ENCODE measurements at places on chromosomes 7 and 10.

GRCh38 chr7:28180364-28181147 lies at the start of gene JAZF1:
Gene JAZF1 (minus strand): TSS chr7:28180795.
- DNase-seq: peak; percentile 49

DNA sequence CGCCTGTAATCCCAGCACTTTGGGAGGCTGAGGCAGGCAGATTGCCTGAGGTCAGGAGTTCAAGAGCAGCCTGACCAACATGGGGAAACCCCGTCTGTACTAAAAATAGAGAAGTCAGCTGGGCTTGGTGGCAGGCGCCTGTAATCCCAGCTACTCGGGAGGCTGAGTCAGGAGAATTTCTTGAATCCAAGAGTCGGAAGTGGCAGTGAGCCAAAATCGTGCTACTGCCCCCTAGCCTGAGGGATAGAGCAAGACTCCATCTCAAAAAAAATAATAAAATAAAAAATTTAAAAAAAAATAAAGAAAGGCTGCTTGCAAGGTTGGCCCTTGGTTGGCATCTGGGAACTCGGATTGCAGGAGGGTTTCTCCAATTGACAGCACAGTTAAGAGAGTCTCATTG lies 221.6 kb downstream of the DGKI start:
- peak; percentile 20 for DNase-seq

- no peak for DNase-seq
Observed at GRCh38 chr7:30364773-30365172, 80.4 kb downstream of the ZNRF2 start.

- DNase-seq: no peak
Observed at GRCh38 chr7:139029353-139029752, 6.5 kb downstream of the ZC3HAV1L start.

DNA sequence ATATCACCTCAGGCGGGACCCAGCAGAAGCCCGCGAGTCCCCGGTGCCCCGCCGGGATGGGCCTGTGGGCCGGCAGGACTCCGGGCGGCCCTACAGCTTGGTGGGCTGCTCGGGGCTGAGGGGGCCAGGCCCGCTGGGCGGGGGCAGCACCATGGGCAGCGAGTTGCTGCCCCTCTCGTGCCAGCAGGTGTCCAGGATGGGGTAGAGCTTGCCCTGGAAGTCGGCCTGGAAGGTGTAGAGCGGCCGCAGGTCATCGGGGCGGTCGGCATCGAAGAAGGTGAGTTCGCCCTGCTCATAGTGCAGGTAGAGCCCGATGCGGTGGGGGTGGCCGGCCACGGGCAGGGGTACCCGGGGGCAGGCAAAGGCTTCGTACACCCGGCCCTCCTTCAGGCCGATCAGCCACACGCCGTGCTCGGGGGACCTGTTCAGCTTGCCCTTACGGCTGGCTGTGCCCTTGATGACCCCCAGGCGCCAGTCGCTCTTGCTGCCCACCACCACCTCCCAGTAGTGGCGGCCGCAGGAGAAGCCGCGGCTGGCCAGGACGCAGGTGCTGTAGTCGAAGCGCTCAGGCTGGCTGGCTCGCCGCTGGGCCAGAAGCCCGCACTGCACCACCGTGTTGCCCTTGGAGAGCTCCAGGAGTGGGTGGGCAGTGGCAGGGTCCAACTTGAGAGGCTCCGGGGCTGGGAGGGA lies 4.3 kb upstream of the NSUN5 start:
- DNase-seq: no peak

- no peak for DNase-seq
Observed at GRCh38 chr10:47317251-47317650, 5.0 kb upstream of the GDF2 start.

DNA sequence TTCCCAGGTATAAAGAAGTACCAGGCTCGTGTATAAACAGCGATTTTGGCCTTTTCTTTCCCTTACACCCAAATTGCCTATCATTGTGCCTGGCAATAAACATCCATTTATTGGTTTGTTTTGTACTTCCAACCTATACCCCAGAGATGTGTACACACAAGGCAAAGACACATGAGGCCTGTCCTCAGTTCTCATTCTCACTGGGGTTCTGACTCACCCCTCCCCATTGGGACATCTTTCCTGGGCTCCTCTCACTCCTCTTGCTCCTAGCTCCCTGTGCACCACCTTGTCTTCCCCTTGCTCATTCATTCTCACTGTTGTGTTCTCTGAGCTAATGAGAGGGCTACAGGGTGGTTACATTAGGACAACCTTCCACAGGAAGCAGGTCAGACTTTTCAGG lies 240.7 kb downstream of the ANK3 start:
- DNase-seq: no peak

DNA sequence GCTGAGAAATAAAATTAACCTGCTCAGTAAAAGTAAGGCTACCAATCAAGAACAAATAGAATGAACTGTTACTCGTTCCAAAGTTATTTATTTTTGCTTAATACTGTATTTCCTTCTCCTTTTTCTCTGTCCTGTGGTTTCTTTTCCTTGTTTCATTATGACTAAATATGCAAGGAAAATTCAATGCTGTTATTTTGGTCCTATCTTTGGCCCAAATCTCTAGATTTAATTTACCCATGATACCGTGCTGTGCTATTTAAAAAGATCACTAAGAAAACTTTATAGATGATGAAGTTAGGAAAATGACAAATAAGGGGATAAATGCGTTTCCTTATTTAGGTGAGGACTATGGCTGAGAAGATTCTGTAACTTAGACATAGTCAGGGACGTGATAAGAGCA lies 45.3 kb upstream of the FAM133B start:
- no peak for DNase-seq

- peak; percentile 76 for DNase-seq
Observed at GRCh38 chr7:149872419-149873073, 1.2 kb upstream of the ATP6V0E2 start.

- no peak for DNase-seq
Observed at GRCh38 chr10:9239298-9239697, 1184.8 kb downstream of the GATA3 start.

DNA sequence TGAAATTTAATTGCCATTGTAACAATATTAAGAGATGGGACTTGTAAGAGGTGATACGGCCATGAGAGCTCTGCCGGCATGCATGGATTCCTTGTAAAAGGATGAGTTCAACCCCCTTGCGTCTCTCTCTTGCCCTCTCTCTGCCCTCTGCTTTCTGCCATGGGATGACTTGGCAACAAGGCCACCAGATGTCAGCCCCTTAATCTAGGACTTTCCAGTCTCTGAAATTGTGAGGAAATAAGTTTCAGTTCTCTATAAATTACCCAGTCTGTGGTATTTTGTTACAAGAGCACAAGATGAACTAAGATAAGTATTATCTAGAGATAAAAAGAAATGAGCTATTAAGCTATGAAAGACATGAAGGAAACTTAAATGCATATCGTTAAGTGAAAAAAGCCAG lies 145.7 kb upstream of the AHR start:
- DNase-seq: no peak

- peak; percentile 75 for DNase-seq
Observed at GRCh38 chr7:85185424-85186082, 1.3 kb downstream of the SEMA3D start.

DNA sequence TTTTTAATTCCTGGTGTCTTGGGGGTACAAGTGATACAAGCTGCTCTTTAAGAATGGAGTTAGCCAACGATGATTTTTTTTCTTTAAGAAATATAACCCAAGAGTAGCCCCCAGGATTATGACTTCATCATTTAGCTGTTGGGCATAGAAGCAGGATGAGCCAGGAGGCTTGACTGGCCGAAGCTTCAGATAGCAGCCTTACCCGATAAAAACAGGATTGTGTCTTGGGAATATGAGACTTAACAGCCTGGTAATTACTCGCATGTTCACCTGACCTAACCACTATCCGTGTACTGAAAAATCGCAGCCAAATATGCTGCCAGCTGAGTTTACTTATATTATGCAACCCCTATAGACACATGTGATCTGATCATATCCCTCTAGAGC lies 346.0 kb upstream of the BMPER start:
- DNase-seq: no peak

DNA sequence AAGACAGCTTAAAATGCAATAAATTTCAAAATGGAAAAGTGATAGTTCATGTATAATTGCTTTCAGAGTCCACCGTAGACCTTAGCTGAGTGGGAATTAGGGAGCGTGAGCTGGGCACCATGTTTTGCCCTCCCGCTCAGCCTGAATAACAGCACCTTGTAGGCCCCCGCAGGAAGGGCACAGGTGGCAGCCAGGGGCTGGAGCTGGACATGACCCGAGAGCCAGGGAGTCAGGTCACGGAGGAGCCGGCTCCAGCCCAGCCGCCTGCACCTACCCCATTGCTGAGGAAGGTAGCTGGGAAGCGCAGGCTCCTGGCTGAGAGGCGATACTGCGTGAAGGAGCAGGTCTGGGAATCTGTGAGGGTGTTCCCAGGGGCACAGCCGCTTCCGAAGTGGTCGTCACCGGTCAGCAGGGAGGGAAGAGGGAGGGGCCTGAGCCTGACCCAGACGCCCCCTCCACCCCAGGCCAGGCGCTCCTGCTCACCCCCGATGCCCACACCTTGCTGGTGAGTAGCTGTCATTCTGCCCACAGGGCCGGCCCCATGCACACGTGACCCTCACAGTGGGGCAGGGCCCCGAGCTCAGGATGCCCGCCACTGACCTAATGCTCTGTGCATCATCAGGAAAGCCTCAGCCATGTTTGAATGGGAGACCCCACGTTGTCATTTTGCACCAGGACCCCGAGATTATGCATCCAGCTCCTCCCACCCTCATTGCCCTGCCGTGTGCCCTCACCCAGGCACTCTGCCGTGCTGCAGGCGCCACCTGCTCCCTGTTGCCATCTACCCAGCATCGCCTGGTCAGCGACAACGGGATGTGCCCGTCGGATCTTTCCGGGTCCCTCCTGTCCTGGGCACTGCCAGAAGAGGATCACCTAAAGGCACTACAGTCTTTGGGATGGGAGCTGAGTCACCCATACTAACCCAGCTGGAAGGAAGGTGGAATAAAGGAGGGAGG lies 129.2 kb upstream of the TCERG1L start:
- DNase-seq: no peak

- DNase-seq: peak; percentile 75
Observed at GRCh38 chr7:76020031-76020714, 25.8 kb upstream of the TMEM120A start.

- no peak for DNase-seq
Observed at GRCh38 chr7:25775999-25776743, 375.8 kb upstream of the NFE2L3 start.
